ENCODE measurements at places on chromosomes 3 and 15. TPM values are rescaled to one million over a fixed set of nuclear protein-coding genes. Genes with fewer than 3 reads are reported as not detected.

The INAFM2 gene
- polyA plus RNA-seq: 14.1 TPM

- DNase-seq: no peak
These were observed 14.7 kb downstream of the TF start for GRCh38 chr3:133760916-133761315.

- DNase-seq: no peak
These were observed 18.3 kb upstream of the FAM240A start for GRCh38 chr3:46593979-46594378.

The STOML1 gene
- 39.0 TPM for polyA plus RNA-seq

DNA sequence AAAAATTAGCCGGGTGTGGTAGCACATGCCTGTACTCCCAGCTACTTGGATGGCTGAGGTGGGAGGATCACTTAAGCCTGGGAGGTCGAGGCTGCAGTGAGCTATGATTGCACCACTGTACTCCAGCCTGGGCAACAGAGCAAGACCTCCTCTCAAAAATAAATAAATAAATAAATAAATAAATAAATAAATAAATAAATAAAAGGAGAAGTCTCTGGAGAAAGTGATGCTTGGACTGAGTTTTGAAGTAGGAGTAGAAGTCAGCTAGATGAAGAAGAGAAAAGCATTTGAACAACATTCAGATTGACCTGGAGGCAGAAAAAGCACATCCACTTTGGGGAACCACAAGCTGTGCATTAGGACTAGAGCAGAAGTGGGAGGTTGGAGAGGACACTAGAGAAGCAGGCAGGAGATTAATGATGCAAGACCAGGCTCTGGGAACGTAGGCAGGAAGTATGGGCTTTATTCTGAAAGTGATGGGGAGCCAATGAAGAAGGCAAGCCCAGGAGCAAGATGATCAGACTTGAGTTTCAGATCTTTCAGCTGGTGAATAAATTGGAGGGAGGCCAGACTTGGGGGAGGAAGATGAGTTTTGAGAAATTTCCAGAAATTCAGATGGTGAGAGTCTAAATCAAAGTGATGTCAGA, 48.7 kb downstream of the KLHL6 start:
- DNase-seq: no peak

- peak; percentile 58 for DNase-seq
These were observed 161.9 kb downstream of the FNDC3B start for GRCh38 chr3:172201136-172201869.

DNA sequence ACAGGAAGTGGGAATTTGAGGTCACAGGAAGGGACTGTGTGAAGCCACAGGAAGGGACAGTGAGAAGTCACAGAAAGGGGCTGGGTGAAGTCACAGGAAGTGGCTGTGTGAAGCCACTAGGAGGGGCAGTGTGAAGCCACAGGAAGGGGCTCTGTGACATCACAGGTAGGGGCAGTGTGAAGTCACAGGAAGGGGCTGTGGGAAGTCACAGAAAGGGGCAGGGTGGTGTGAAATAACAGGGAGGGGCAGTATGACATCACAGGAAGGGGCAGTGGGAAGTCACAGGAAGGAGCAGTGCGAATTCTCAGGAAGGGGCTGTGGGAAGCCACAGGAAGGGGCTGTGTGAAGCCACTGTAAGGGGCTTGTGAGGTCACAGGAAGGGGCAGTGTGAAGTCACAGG, 35.8 kb downstream of the GASK1A start:
- no peak for DNase-seq

DNA sequence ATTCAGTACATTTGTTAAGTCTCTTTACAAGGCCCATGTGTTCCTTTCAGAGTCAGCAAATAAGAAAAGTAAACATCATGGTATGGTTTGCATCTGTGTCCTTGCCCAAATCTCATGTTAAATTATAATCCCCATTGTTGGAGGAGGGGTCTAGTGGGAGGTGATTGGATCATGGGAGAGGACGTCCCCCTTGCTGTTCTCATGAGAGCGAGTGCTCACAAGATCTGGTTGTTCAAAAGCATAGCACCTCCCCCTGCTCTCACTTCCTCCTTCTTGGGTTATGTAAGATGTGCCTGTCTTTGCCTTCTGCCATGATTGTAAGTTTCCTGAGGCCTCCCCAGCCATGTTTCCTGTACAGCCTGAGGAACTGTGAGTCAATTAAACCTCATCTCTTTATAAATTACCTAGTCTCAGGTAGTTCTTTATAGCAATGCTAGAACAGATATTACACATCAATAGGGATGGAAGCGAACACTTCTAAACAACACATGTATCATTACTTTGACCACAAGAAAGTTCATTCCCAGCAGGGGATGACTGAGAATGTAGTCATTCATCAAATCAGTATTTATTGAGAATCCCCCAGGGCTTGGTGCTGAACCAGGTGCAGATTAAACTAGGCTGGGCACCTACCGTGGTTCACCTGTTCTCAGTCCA, 4.1 kb downstream of the EFCAB12 start:
- no peak for DNase-seq

The TRIM42 gene
- polyA plus RNA-seq: not detected

DNA sequence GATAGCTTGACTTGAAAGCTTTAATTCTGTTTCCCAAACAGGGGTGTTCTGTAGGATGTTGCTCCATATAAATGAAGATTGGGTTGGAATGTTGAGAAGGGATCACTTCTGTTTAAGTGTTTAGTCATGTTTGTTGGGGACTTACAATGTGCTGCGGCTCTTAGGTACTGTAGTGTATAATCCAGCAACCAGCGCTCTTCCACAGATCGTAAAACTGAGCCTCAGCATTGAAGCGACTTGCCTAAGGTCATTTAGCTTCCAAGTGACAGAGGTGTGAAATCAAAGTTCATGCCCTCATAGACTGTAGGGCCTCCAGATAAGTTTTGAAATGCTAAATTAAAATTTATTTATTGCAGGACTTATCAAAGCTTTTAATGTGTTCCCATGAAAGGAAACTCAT, 1.8 kb downstream of the MKRN2 start:
- DNase-seq: no peak

GRCh38 chr3:30933478-30934207, 39.2 kb upstream of the GADL1 start:
- DNase-seq: no peak

The PIF1 gene
- 8.0 TPM for polyA plus RNA-seq

All from forelimb muscle (tissue), 1 donor.